ENCODE measurements at places on chromosomes 7 and 10. TPM values are rescaled to one million over a fixed set of nuclear protein-coding genes. Genes with fewer than 3 reads are reported as not detected.

Gene NME8
- not detected for total RNA-seq

Gene NPTX2
- total RNA-seq: 0.09 TPM

Gene ZNF467
- 1.2 TPM for total RNA-seq

Gene CALML5
- total RNA-seq: not detected

Gene SLC13A1
- not detected for total RNA-seq

Gene TMEM196
- not detected for total RNA-seq

Gene OR2A7
- total RNA-seq: not detected

Gene PCDH15
- not detected for total RNA-seq

Gene OLAH
- 0.05 TPM for total RNA-seq

Gene LLCFC1
- total RNA-seq: not detected

Gene SPAM1
- not detected for total RNA-seq

Gene HOXA4
- 2.3 TPM for total RNA-seq

Gene NXPH1
- not detected for total RNA-seq

Gene BTBD16
- total RNA-seq: 0.41 TPM

Gene DYNC1I1
- total RNA-seq: 0.20 TPM

Gene VAX1
- total RNA-seq: 1.7 TPM

Gene NUB1
- total RNA-seq: 37.8 TPM

Gene TFAM
- 49.0 TPM for total RNA-seq

Gene NRG3
- total RNA-seq: not detected

Gene IFIT2
- 3.6 TPM for total RNA-seq

Gene ANKRD30A
- 0.88 TPM for total RNA-seq

Gene TAC1
- total RNA-seq: not detected

Gene EVX1
- total RNA-seq: not detected

Gene CNPY1
- not detected for total RNA-seq

Gene DIP2C
- total RNA-seq: 8.2 TPM

Gene CPN1
- 0.21 TPM for total RNA-seq

Gene NPSR1
- total RNA-seq: not detected

Gene GPR141
- total RNA-seq: not detected

Gene CPXM2
- total RNA-seq: not detected

Gene RELN
- not detected for total RNA-seq

Gene SLC18A2
- not detected for total RNA-seq

Gene INHBA
- total RNA-seq: 0.82 TPM

Gene GNGT1
- total RNA-seq: not detected

Gene TMEM140
- 1.1 TPM for total RNA-seq

Gene CALD1
- 87.3 TPM for total RNA-seq

Gene GRID1
- total RNA-seq: 0.42 TPM

Gene DKK1
- 429 TPM for total RNA-seq

Gene TMEM213
- not detected for total RNA-seq

Gene ERVW-1
- not detected for total RNA-seq

Gene TFPI2
- total RNA-seq: 302 TPM

Gene GSAP
- 1.8 TPM for total RNA-seq

Gene RGS10
- total RNA-seq: 53.3 TPM
